ENCODE measurements at places on chromosomes 7 and 10.

- no peak for DNase-seq
These were observed 1357.5 kb upstream of the SORCS1 start for GRCh38 chr10:108521827-108522492.

DNA sequence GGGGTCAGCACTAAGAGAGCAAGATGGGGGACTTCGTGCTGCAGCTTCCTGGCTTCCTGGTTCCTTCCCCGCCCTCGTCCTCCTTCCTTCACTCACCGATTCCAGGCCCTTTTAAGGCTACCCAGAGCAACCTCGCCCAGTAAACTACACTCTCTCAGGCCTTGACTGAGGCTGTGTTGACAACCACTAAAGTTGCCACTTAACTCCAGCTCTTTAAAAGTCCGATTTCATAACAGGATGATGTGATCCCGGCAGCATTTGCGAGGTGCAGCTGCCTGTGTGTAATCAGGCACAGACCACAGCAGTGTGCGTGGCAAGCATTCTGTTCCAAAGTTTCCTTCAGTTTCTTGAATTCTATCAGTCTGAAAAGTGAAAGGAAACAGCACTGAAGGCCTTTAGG is 110.6 kb downstream of the RAB11FIP2 start:
- DNase-seq = no peak

DNA sequence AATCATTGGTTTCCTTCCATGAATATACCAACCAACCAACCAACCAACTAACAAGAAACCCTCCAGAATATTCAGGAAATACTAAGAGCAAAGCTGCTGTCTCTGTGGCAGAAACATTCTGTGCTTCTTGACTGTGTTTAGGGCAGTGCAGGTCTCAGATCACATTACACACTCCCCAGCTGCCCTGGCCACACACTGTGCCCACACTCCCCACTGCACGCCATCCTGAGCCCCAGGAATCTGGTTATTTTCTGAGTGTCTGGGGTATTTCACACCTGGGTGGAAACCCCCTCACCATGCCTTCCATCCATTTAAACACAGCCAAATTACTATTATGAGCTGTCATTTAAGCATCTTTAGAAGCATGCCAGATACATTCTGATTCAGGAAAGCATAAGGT is 183.7 kb upstream of the ANK3 start:
- DNase-seq = no peak

DNA sequence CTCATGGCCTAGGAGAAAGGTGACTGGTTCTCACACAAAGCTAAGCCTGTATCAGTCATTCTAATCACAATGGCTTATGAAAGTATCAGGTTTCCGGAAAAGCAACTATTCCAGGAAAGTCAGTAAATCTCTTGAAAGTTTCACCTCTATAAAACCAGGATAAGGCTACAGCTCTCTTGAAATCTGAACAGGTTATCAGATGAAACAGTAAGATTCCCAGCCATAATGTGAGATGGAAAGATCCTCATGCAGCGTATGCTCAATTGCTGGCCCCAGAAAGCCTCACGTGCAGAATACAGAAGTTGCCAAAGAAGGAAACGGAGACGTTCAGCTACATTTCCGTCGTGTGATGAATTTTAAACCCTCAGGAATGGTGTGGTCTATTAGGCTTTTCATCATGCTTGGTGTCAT is 90.0 kb downstream of the PFKFB3 start:
- DNase-seq = no peak

GRCh38 chr7:43307522-43307921 is 195.1 kb downstream of the HECW1 start:
- no peak for DNase-seq

DNA sequence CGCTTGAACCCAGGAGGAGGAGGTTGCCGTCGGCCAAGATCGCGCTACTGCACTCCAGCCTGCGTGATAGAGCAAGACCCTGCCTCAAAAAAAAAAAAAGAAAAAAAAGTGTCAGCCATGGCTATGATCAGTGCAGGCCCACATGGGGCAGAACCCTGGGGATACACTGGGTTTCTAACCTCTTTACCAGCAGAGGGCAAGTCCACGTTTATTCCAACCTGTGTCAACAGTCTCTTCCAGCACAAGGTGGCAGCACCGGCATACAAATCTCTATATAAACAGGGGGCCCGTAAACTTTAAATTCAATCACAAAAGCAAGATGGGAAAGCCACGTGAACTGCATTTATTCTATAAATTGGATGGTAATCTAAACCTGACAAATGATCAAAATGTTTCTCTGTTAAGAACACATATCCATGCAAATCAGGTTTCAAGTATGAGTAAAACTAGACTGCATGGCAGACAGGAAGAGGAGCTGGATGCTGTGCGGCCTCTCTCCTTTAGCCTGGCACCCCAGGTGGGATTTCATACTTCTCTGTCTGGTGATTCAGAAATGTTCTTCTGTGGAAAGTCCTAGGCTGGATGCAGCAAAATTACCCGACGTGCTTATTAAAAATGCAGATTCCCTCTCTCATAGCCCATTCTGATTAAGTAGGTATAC is 60.0 kb upstream of the STEAP1B start:
- peak; percentile 22 for DNase-seq

DNA sequence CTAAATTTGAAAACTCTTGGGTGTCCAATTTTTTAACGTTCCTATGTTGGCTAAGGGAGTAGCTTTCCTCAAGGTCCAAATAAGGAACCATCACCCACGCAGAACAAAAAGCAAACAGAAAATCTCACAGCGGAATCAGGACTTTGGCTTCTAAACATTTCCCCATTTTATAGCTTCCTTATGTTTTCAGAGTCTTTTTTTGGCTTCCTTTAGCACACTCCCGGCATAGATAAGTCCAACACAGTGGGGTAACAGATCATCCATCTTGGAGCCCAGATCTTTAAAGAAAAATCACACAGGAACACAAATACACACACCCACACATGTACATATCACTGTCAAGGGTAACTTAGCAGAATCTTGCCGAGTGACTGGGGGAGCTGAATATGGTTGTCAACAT is 4.2 kb upstream of the TCF7L2 start:
- DNase-seq = no peak

DNA sequence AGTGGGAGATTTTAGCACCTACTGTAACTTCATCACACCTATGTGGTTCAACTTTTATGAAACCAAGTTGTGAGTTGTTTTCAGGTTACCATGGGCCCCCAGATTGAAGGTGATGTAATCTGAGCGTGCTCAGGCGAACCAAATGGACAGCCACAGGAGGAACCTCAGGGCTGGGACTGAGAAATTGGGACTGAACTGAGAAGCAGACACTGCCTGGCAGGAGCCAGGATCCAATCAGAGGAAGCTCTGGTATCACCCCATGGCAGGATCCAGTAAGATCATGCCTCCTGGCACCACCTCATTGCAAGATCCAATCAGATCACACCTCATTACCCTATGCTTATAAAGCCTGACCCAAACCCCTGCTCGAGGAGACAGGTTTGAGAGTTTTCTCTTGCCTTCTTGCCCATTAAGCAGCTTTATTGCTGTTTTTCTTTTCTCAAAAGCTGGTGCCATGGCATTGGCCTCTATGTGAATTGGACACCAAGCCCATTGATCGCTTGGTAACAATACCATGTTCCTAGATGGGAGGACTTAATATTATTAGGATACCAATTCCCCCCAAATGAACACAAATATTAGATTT is 43.2 kb upstream of the GDF10 start:
- DNase-seq = no peak

DNA sequence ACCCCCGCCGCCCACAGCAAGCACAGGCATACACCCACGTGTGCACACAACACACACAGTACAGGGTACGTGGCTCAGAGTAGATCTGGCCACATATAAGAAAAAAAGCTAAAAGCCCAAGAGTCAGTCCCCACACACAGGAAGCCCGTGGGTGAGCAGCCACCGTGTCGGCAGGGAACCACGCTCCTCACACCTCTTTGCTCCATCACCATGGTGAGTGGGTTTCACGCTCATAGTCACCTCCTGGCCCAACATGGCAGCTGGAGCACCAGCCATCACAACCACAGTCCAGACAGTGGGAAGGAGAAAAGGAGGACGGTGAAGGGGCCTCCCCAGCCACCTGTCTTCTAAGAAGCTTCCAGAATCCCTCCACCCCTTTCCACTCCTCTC is 76.0 kb upstream of the PDGFA start:
- DNase-seq = no peak

DNA sequence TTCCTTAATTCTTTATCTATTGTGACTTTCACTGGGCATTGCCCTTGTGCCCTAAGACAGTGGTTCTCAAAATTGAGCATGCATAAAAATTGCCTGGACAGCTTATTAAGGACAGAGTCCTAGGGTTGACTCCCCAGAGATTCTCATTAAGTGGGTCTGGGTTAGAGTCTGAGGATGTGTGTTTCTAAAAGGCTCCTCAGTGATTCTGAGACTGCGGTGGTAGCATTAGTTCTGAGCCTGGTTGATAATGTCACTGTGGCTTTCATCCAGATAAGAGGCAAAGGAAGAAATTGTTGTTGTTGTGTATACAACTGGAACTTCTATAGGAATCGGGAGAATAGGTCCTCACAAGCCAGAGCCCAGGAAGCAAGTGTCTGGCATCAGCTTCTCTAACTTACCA is 1.3 kb downstream of the IFIT2 start:
- DNase-seq = no peak

GRCh38 chr10:63099734-63100133 is 33.4 kb upstream of the NRBF2 start:
- DNase-seq = no peak

GRCh38 chr7:6658618-6659345 is 21.7 kb downstream of the ZNF316 start:
- DNase-seq = no peak

- no peak for DNase-seq
These were observed 62.8 kb downstream of the HECTD2 start for GRCh38 chr10:91472911-91473310.

DNA sequence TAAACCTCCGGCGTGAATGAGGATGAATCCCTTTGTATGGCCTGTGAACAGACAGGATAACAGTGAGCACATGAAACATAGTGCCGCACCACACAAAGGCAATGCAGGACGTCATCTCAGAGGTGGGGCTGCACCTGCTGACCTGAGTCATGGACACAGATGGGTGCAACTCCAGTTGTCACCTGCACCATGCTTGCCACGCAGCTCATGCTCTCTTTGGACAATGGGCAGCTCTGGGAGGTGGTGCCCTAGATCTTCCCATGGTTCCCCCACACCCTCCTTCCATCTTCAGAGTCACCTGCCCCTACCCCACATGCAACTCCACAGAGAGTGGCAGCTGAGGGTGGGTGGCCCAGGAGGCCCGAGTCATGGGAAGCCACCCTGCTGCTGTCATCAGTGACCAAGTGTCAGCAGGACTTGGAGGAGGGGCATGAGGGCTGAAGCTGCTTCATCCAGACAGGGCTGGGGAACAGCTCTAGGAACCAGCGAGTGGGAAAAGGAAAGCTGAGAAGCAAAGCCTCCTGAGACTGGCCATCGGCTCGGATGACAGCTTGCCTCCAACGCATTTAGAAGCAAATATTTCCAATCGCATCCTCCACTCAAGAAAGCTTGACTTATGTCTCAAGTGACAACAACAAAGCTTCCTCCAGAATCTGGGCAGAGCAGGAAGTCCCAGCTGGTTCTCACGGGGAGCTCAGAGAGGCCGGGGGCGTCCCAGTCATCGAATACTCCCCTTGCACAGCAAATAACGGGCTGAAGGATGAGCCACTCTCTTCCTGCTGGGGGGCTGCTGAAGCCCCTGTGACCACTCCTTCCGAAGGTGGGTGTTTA is 27.1 kb downstream of the VIPR2 start:
- no peak for DNase-seq

- DNase-seq = no peak
These were observed 73.8 kb downstream of the PRPF18 start for GRCh38 chr10:13660551-13660920.

- DNase-seq = no peak
These were observed 5.2 kb upstream of the SAMD8 start for GRCh38 chr10:75106242-75106641.

DNA sequence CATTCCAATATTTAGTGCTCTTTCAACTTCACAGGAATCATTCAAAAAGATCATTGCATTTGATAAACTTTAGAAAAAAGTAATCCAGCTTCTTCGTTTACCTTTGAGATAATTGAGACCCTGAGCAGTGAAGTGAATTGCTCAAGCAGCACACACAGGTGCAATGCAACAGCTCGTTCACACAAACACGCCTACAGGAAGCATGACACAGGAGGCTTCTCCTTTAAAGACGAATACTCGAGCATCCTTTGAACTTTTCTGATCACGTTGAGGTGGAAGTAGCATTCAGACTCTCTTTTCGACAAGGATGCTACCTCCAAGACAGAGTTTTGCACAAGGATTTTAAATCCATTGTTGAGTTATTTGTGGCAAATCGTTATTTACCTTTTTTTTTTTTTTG is 18.0 kb upstream of the RSU1 start:
- no peak for DNase-seq

DNA sequence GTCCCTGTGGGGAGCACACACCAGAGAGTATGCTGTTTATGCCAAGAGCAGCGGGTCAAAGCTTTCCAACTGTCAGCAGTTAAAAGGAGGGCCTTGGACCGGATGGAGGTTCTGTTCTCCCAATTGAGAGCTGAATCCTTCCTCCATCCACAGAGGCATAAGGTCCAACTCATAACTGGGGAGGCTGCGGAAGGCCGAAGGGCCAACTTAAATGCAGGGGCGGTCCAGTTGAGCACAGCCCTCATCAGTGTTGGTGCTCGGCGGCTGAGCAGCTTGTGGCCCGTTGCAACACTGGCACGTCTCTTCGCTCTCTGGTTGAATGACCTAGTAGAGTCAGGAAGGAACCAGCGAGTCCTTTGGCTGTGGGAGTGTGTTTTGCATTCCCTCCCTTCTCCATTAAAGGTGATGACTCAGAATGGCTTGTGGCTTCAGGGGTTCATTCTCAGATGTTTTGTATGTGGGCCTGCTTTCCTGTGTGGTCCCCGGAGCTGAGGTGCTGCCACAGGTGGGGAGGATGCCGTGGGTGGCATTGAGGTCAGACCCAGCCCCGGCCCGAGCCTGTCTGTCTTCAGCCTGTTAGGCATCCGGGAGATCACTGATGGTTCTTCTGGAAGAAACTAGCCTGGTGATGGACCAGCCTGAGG is 44.8 kb upstream of the DMBT1 start:
- no peak for DNase-seq

DNA sequence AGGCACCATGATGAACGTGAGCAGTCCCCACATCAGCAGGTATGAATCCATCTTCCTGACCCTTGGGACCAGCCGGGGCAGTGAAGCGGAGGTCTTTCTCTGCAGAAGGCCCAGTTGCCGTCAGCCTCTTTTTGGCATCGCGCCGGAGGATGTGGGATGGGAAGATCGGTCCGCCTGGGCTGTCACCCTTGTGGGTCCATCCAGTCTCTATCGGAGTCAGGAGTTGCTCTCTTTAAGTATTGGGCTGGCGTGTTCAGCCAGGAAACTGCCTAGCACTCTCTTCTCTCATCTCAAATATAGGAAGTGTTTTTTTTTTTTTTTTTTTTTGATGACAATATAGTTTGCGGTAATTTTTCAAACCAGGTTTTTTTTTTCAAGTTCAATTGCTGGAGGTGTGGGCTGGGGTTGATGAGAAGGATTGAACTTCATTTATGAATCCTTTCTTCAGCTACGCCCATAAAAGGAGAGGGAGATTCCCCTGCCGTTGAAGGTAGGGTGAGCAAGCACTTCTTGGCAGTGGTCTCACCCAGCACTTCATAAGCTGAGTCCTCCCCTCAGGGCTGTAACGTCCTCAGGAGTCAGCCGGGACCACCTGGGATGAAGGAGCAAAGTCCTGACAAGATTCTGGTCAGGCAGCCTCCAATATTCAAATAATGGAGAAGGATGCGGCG is at the start of gene IL2RA:
TSS of gene IL2RA (minus strand) at position 267 of the 671 bp plus-strand sequence. CDS start at position 51, 216 bp downstream.
- no peak for DNase-seq
